ENCODE measurements at places on chromosomes 2 and 18.

GRCh38 chr2:33671198-33671597, 72.1 kb upstream of the FAM98A start:
- DNase-seq: no peak

DNA sequence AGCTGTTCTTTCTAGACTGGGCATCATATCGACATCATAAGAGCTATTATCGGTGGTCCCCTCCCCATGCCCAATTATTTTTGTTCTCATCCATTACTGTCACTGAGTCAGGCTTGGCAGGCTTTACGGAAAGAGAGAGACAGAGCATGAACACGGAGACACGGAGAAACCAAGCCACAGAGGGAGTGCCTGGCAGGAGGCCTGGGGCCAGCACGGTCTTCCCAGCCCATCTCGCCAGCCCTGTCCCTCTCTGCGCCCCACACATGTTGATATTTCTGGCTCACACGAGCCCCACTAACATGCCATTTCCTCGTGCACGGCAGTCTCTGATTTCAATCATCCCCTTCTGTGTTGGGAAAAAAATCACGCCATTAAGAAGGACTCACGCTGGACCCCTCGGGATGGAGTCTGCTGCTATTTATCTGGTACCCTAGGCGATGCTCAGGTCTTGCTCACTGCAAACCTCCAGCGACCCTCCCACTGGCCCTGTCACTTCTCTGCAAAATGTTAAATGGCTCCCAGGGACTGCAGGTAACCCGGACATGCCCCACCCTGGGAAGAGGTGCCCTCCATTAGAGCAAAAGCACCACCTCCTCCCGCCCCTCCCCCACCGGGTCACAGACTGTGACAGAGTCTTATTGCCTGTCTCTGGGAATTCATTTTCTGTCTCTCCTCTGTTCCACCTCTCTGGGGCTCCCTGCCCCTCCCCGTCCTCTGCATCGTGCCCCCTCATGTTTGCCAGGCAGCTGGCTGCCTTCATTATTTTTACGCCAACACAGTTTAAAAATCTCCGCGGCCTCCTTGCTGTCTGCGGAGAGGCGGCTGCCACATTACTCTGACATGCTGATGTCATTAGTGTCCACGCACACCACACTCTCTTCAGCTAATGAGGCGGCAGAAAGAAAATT, 40.1 kb upstream of the GBX2 start:
- DNase-seq: no peak

- no peak for DNase-seq
Measured at GRCh38 chr18:75161256-75162028, 47.5 kb downstream of the PTGR3 start.

DNA sequence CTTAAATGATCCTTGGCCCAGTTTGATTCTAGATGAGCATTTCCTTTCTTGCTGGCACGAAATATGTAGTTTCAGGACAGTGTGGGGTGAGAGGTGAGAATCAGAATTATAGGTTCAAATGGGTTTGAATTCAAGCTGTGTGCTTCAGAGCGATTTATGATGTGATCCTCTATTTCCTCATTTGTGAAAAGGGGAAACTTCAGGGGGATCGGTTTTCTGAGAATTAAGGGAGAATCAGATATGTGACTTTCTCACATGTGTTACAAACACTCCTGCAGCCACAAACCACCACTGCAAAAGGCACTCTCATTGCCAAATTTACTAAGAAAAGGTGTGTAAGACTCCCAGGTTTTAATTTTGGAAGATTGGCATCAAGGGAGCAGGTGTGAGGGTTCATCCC, 24.4 kb downstream of the HK2 start:
- DNase-seq: no peak

DNA sequence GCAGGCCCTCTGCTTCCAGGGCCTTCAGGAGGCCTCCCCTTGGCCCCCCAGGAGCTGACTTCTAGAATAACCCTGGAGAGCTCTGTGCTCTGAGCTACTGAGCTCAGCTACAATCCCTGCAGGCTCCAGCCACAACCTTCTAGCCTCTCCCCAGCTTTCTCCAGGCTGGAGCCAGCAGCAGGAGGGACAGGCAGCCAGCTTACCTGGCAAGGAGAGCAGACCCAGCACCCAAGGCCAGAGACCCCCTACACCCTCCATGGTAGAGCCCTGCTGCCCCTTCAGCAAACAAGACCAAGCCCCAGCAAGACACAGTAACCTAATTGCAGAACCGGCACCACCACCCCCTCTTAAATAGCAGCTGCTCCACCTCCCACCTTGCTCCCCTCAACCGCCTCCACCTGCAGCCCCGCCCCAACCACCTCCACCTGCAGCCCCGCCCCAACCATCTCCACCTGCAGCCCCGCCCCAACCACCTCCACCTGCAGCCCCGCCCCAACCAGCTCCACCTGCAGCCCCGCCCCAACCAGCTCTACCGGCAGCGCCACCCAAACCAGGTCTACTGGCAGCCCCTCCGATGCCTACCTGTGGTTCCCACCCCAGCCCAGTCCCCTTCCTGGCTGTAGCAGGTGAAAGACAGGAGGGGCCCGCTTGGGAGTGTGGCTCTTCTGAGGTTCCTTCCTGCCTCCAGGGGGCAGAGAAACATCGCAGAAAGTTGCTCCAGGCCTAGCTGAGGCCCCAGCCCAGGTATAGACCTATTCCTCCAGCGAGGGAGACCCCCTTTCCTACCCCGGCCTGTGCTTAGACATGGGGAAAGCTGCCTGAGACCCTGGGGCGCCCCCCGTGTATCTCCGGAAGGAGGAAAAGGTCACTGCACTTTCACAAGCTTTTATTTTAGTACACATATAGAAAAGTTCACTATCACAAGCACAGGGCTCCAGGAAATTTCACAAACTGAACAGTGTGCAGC, at the start of gene ASTL:
Gene ASTL, minus strand, starts transcription at position 324 of the 967 bp plus-strand sequence. Its CDS starts 66 bp downstream, at position 258.
- DNase-seq: peak; percentile 33

DNA sequence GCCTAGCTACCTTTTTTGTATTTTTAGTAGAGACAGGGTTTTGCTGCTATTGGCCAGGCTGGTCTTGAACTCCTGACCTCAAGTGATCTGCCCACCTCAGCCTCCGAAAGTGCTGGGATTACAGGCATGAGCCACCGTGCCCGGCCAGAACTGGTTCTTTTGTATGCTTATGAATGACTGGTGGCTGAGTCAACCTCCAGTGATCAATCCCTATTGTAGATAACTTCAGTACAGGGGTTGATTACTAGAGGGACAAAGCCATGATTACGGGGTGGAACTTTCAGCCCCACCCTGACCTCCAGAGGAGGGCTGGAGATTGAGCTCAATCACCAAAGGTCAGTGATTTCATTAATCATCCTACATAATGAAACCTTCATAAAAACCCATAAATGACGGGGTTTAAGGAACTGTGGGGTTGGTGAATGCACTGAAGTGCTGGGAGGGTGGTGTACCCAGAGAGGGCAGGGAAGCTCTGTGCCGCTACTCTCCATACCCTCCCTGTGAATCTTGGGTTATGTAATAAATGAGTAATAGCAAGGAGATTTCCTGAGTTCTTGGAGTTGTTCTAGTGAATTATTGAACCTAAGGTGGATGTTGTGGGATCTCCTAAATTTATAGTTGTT, 281.8 kb upstream of the CXCR4 start:
- no peak for DNase-seq

- no peak for DNase-seq
Measured at GRCh38 chr2:204705243-204705932, 160.1 kb downstream of the PARD3B start.

GRCh38 chr2:217938036-217938435, 64.8 kb downstream of the TNS1 start:
- no peak for DNase-seq

- DNase-seq: no peak
Measured at GRCh38 chr2:241268306-241268705, 47.2 kb downstream of the HDLBP start.

GRCh38 chr2:159863526-159864160, 65.6 kb upstream of the CD302 start:
- no peak for DNase-seq

- DNase-seq: peak; percentile 40
Measured at GRCh38 chr2:171410101-171410500, 23.7 kb downstream of the METTL8 start.

DNA sequence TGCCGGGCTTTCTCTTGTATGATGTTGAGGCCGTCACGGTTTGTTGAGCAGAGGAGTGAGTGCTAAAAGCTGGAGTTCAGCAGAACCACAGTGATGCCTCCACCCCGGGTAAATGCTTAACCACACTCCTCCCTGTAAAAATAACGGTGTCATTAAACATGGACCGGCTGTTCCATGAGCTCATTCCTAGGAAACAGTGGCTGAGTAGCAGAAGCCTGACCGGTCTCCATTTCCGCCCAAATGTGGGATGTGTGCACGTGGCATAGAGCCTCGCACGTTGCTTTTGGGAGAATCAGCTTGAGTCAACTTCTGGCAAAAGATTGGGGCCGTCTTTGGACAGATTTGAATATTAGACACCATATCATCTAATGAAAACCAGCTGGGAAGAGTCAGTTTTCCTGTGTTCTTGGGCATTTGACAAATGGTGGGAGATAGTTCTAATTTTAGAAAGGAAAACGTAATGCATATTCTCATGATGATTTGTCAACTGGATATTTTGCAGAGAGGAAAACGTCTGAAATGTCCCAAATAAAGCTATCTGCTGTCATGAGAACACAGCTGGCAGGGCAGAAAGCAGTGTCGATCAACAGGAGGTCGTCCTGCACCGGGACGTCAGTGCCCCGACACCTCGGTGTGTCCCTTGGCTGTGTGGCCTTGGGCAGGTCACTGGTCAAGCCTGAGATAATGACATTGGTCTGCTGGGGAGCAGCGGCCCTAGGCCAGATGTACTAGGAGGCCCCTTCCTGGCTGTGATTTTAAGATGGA, 42.4 kb downstream of the LRRFIP1 start:
- DNase-seq: peak; percentile 100

DNA sequence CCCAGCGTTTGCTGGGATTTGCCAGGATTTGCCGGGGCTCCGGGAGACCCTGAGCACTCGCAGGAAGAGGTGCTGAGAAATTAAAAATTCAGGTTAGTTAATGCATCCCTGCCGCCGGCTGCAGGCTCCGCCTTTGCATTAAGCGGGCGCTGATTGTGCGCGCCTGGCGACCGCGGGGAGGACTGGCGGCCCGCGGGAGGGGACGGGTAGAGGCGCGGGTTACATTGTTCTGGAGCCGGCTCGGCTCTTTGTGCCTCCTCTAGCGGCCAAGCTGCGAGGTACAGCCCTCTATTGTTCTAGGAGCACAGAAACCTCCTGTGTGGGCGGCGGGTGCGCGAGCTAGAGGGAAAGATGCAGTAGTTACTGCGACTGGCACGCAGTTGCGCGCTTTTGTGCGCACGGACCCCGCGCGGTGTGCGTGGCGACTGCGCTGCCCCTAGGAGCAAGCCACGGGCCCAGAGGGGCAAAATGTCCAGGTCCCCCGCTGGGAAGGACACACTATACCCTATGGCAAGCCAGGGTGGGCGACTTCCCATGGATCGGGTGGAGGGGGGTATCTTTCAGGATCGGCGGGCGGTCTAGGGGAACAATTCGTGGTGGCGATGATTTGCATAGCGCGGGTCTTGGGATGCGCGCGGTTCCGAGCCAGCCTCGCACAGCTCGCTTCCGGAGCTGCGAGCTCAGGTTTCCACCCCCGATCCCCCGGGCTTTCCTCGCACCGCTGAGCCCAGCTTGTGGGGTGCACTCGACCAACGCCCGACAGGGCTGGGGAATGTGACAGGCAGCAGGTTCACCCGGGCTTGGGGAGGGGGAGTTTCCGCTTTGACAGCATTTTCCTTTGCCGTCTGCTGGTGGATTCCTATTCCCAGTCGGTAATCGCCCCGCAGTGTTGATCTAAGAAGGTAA, 2.8 kb downstream of the ONECUT2 start:
- DNase-seq: peak; percentile 45

DNA sequence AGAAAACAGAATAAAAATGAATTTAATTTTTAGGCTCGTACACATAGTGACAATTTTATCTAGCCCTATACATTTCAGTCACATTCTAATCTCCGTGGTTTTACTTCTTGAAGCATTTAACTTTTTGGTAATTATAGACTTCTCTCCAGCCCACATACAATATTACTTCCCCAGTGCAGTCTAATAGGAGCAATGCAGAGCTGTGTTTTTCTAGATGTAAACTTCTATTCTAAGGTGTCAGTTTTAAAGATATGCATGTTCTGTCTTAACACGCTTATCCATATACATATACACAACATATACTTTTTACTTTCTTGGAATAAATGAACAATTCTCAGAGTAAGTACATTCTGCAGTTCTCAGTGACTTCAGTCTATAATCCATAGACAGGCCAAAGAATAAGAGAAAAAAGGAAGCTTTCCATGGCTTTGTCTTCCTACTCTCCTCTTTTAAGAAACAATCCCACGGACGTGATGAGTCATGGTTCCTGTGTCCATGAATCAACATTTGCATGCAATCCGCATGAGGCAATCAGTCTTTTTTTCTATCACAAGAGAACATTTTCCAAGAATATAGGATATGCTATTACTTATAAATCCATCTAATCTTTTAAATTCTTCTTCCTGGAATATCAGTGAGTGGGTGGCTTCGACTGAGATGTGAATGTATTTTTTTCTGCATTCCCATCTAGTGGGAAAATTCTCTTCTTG, 42.8 kb downstream of the CCDC102B start:
- peak; percentile 96 for DNase-seq

DNA sequence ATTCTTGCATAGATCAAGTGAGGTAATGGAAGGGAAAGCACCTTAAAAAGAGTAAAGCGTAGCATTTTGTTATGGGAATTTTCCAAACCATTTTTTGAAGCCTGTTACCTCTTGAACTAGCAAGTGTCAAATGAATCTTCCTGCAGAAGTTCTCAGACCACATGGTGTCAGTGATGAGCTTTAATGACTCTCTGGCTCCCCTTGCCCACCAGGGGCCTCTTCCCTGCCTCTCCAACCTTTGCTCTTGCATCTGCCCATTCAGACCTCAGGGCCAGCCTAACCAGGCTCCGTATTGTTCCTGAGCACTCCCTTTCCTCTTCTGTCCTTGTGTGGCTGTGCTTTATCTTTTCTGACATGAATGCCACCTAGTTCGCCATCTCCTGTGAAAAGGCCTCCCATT, 155.9 kb downstream of the DIS3L2 start:
- DNase-seq: no peak

DNA sequence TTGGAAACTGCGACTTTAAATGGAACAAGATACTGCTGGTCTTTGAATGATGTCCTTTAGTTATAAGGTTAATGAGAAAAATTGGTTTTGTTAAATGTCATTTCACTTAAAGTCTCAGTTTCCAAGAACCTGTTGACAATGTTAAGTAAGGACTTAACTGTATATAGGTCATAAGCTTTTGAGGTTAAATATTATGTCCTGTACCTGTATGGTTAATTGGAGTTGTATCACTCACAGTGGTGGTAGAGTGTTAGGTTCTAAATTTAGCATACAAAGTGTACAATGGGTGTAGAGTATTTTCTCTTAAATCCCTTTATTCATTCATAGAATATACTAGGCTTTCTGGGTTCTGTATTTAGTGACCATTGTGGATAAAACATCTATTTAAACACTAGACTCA, 110.2 kb downstream of the HAUS1 start:
- no peak for DNase-seq

- peak; percentile 20 for DNase-seq
Measured at GRCh38 chr2:71129114-71129901, 721 bp downstream of the MCEE start.
